Lung microvascular endothelial cell (primary cell): ENCODE measurements at places on chromosomes 7 and 10. TPM values are rescaled to one million over a fixed set of nuclear protein-coding genes. Genes with fewer than 3 reads are reported as not detected.

The RET gene
- total RNA-seq, result 0.44 and 6.5 TPM in 2 replicates

The SP8 gene
- total RNA-seq, result not detected in 2 replicates

The TRIM50 gene
- total RNA-seq, result not detected in 2 replicates

The SH2B2 gene
- 0.44 and 0.60 TPM in 2 replicates for total RNA-seq

The NKX2-3 gene
- not detected in 2 replicates for total RNA-seq

The MACC1 gene
- total RNA-seq, result under 0.01 TPM in 2 replicates

The BICC1 gene
- total RNA-seq, result under 0.01 and 0.20 TPM in 2 replicates

The SEPTIN7 gene
- 80.4 and 92.7 TPM in 2 replicates for total RNA-seq

The DMBT1 gene
- total RNA-seq, result not detected in 2 replicates

The VPS37D gene
- total RNA-seq, result 2.6 and 2.8 TPM in 2 replicates

The C10orf62 gene
- total RNA-seq, result not detected in 2 replicates

The PRKG1 gene
- 0.87 and 3.6 TPM in 2 replicates for total RNA-seq

The CALHM3 gene
- not detected in 2 replicates for total RNA-seq

The ANKRD7 gene
- total RNA-seq, result 0.22 and 0.40 TPM in 2 replicates

The ODAD2 gene
- 0.44 and 0.60 TPM in 2 replicates for total RNA-seq

The TYW1B gene
- 0.87 and 5.4 TPM in 2 replicates for total RNA-seq

The IL6 gene
- total RNA-seq, result 0.60 and 0.87 TPM in 2 replicates

The PDSS1 gene
- 2.6 and 4.6 TPM in 2 replicates for total RNA-seq

The MOGAT3 gene
- not detected in 2 replicates for total RNA-seq

The SUGCT gene
- total RNA-seq, result 0.79 and 0.87 TPM in 2 replicates

The ANLN gene
- 6.3 and 22.2 TPM in 2 replicates for total RNA-seq

The PTCD1 gene
- 3.1 and 4.2 TPM in 2 replicates for total RNA-seq

The POU6F2 gene
- total RNA-seq, result not detected in 2 replicates

The SLC26A4 gene
- total RNA-seq, result 6.5 and 9.8 TPM in 2 replicates

The CTNNA3 gene
- 0.22 TPM in 1 of 2 replicates, not detected in the other for total RNA-seq

The PLEKHS1 gene
- not detected in 2 replicates for total RNA-seq

The ITGB8 gene
- 2.6 and 31.2 TPM in 2 replicates for total RNA-seq

The FHIP2A gene
- 20.5 and 24.2 TPM in 2 replicates for total RNA-seq

The CROT gene
- total RNA-seq, result 2.2 and 3.5 TPM in 2 replicates

The DENND2A gene
- total RNA-seq, result 0.22 and 1.6 TPM in 2 replicates

The TMEM236 gene
- total RNA-seq, result 0.65 and 0.79 TPM in 2 replicates

The CYCS gene
- 26.2 and 34.3 TPM in 2 replicates for total RNA-seq

The TMEM176B gene
- not detected in 2 replicates for total RNA-seq

The ASB15 gene
- total RNA-seq, result not detected in 2 replicates

The SPDYE6 gene
- not detected in 2 replicates for total RNA-seq

The PAPSS2 gene
- total RNA-seq, result 54.0 and 140 TPM in 2 replicates

The HMX2 gene
- not detected in 2 replicates for total RNA-seq

The ITIH5 gene
- under 0.01 and 1.4 TPM in 2 replicates for total RNA-seq

The CLDN12 gene
- total RNA-seq, result 10.5 and 15.5 TPM in 2 replicates

The OR9A4 gene
- not detected in 2 replicates for total RNA-seq

The NEBL gene
- total RNA-seq, result 1.7 and 4.4 TPM in 2 replicates

The BLNK gene
- total RNA-seq, result not detected in 2 replicates

The VSIR gene
- total RNA-seq, result 7.5 and 10.7 TPM in 2 replicates

The UNCX gene
- total RNA-seq, result not detected in 2 replicates

The SEC31B gene
- 0.65 and 2.0 TPM in 2 replicates for total RNA-seq

The GPR22 gene
- not detected in 2 replicates for total RNA-seq

The ANKRD30A gene
- not detected in 2 replicates for total RNA-seq

The CTAGE6 gene
- total RNA-seq, result under 0.01 and 0.20 TPM in 2 replicates

The PDIA4 gene
- total RNA-seq, result 210 and 258 TPM in 2 replicates
